ENCODE measurements at places on chromosomes 6 and 20.
A peak's percentile ranks its signal among the peaks of the same experiment; 100 is the strongest.

GRCh38 chr6:8639928-8640649 is 204.7 kb upstream of the SLC35B3 start:
- DNase-seq: no peak

GRCh38 chr6:44266347-44266746 is 996 bp upstream of the NFKBIE start:
- DNase-seq: no peak

DNA sequence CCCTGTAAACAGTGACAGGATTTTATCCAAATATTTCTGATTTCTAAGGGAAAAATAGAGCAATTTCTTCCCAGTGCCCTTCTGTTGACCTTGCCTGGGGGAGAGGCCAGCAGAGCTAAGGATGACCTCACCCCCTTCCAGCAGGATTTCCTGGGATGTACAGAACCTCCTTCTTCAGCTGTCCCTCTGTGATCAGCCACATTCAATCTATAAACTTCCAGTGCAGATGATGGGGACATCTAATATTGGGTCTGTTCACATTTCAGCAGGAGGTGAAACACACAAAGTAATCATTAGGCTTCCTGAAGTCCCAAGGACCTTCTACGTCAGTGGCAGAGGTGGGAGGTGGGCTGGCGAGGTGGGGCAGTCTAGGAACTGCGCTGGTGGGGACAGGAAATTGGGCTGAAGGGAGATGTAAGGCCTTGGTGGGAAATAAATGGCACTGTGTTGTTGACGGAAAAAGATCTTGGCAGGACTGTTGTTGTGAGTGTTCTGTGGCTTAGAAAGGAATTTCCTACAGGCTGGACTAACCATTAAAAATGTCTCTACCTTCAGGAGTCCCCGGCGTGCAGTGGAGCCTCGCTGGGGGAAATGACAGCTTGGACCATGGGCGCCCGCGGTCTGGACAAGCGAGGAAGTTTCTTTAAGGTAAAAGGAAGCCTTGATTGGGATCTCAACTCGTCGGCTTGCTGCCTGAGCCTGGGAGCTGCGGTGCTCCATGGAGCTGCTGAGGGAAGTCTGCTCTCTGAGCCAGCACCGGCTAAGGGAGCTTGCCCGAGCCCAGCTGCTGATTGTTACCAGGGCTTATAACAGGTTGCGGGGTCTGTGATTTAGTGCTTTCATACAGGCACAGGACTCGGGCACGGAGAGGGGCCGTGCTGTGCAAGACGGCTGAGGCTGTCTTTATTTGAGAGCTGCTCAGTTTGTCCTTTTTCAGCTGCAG is 127.9 kb upstream of the NAA20 start:
- DNase-seq: no peak

DNA sequence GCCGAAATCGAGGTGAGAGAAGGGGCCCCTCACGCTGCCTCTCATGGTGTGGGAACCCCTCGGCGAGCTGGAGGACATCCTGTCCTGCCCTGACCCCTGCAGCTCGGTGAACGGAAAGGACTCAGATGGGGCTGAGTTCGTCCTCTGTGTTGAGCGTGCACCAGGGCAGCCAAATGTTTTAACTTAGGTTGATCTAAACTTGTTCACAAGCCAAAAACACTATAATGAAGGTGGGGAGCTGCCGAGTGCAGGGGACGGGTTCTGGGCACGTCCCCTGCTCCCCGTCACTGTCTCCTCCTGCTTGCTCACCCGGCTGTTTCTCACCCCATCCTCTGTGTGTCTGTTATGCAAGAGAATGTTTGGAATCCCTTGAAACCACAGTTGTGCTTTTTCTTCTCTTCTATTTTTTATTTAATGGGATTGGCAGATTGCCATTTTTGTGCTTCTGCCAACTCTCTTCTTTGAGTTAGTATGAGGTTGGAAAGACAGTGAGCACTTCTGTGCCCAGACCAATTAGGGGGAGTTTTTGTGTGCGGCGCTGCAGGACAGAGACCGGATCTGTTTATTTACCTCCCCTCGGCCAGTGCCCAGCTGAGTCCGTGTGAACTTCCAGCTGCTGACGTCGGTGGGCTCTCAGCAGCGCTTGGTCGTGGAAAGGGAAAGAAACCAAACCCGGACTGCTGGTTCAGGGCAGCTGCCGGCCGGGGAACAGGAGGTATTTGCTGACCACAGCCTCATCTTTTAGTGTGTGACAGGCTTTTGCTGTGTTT is 158.1 kb downstream of the DTNBP1 start:
- no peak for DNase-seq

GRCh38 chr6:159104931-159105330 is 60.1 kb upstream of the TAGAP start:
- no peak for DNase-seq

- no peak for DNase-seq
Observed at GRCh38 chr20:50909413-50909812, 21.8 kb downstream of the ADNP start.

GRCh38 chr6:153092082-153093013 is 38.7 kb downstream of the RGS17 start:
- DNase-seq: no peak

GRCh38 chr6:30263734-30264133 is 50.5 kb upstream of the TRIM26 start:
- no peak for DNase-seq

GRCh38 chr6:98747273-98747672 is 87.1 kb upstream of the POU3F2 start:
- DNase-seq: no peak

DNA sequence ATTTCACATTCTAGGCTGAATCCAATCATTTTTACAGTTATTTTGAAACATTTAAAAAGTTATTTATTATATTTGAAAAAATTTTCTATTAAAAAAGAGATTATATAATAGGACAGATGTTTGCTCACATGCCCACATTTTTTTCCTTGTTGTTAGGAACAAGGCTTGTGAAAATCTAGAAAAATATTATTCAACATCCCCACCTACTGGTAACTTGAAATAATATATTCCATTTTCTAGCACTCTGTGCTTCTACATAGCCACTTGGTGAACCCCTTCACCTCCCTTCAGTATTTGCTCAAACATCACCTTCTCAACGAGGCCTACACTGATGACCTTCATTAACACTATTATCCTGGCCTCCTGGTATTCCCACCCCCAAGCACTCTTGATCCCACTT is 18.3 kb upstream of the GPRC6A start:
- no peak for DNase-seq

- no peak for DNase-seq
Observed at GRCh38 chr6:107663308-107663707, 160.8 kb downstream of the SCML4 start.

DNA sequence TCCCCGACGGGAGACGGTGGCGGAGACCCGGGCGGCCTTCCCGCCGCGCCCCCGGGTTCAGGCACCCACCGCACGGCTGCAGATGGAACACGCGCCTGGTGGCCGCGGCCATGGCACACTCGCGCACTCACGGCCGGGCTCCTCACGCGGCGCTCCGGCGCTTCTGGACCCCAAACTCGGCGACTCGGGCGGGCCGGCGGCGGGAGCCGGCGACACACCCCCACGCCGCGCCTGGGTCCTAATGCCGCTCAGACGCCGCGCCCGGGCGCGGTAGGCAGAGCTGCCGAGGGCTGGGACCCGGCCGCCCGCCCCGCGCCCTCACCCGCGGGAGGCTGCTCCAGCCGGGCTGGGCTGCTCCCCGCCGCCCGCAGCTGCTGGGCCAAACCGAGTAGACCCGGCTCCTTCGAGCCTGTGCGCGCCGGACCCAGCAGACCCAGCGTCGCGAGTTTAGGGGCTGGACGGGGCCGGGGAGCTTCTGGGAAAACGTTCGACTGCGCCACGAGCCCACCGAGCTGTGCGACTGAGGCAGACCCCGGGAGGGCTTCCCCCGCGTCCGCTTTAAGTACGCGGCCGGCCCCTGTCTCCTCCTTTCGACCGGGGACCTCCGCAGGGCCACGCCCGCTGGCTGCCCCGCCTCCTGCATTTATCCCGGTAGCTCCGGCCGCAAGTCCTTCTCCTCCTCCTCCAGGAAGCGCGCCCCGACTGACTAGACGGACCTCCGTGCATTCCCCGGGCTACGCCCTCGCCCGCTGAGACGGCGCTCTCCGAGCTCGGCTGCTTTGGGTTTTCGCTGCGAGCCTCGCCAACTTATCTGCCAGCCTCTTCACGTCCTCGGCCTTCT is at the start of gene SLC4A11:
Gene SLC4A11 (minus strand): TSS at position 165 of the 841 bp plus-strand sequence. CDS start 53 bp downstream, at position 112.
- DNase-seq: peak; percentile 36

GRCh38 chr20:39117491-39117890 is 155.3 kb downstream of the DHX35 start:
- no peak for DNase-seq

DNA sequence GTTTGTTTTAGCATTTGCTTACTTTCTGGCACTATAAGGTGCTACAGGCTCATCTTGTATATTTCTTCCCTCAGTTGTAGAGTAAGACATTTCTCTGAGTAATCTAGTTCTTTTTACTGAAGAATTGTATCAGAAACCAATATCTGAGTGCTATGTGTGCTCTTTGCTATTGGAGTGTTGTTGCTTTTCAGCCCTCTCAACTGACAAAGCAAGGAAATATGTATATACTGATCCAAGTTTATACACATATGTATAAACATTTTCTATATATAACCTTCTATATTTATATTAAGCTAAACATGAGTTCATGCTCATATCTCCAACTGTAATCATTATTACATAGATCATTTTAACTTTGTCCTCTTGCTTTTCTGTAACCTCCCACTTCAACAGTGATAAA is 405.7 kb downstream of the RFPL4B start:
- no peak for DNase-seq

GRCh38 chr20:29762620-29763019 is 1494.8 kb upstream of the DEFB115 start:
- DNase-seq: no peak

DNA sequence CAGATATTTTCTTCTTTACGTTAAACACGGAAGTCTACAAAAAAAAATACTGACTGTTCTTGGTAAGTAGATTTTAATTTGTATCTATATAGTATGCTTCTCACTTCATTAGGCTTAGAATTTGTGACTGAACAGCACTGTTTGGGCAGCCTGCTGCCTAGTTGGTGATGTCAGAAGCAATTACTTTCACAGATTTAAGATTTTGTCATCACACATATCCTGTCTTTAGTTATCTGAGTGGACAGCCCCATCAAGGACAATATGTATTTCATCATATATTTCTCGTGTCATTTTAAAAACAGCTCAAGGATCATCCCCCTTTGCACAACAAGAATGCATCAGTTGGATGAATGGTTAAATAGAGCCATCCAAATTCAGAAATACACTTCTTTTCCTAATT is 338.4 kb upstream of the CITED2 start:
- no peak for DNase-seq

DNA sequence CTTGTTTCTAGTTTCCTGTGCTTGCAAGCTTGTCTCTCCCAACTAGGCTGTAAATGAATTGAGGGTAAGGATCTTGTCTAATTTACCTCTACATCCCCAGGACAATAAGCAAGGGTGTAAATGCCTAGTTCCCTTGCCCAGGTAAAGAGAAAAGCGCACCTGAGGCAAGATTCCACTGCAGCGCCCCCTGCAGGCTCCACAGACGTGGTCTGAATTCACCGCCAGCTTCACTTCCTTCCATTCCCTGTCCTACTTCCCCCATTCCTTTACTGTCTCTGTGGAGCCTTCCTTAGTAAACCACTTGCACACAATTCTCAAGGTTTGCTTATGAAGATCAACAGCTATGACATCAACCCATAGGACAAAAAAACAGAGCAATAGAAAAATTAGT is 42.3 kb downstream of the ANKEF1 start:
- no peak for DNase-seq

GRCh38 chr6:101001012-101001411 is 119.9 kb upstream of the ASCC3 start:
- DNase-seq: no peak

GRCh38 chr6:143586557-143586956 is 75.0 kb upstream of the FUCA2 start:
- DNase-seq: no peak

- peak; percentile 56 for DNase-seq
Observed at GRCh38 chr6:24910961-24911725, 24.6 kb downstream of the RIPOR2 start.

DNA sequence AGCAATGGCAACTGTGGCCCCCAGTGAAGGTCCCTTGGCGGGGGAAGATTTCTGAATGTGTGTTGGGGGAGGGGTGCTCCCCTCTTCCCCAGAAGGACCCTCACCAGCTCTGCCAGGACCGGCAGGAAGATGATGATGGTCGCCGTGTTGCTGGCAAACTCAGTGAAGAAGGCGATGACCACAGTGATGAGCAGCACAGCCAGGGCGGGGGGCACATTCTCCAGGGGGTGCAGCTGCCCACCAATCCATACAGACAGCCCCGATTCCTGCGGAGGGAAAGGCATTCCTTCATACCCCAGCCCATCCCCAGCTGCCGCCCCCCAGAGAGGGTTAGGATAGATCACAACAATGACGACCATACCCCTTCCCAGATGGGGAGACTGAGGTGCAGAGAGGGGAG is 15.7 kb upstream of the OCSTAMP start:
- DNase-seq: no peak

- DNase-seq: no peak
Observed at GRCh38 chr20:3547906-3548305, 77.1 kb downstream of the ATRN start.

- peak; percentile 63 for DNase-seq
Observed at GRCh38 chr6:27251112-27251605, 3.7 kb downstream of the PRSS16 start.

DNA sequence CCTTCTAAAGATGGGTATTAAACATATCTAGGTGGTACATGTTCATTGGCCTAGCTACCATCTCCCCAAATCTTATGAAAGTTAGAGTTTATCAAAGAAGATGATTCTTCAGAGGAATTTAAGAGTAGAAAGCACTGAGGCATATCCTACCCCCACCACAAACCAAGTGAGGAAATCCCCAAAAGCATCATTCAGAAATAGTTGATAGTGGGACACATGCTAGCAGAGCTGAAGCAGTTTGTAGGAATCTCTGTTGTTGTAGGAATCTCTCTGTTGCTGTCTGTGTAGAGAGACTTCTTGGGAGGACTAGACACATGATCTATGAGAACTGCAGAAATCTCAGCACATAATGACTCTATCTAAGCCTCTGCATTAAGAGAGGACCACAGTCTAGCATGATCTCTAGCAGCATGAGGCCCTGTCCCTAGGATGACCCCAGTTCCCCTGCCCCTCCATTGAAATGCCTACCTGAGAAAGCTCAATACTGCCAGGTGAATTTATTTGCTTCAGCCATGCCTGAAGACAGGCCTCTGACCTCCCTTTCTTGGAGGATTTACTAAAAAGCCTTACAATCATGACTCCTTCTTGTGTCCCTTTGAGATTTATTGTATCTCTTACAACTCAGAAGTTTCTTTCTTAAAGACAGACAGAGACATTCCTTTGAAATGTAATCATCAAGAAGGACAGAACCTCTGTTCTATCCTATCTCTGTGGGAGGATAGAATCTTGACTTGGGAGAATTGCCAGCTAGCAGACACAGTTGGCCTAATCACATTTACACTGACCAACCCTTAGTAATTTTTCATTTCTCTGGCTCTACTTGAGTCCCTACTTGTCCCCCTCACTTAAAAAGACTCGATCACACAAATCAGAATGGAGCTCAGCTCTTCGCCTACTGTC is 582.4 kb downstream of the PHF3 start:
- DNase-seq: no peak

DNA sequence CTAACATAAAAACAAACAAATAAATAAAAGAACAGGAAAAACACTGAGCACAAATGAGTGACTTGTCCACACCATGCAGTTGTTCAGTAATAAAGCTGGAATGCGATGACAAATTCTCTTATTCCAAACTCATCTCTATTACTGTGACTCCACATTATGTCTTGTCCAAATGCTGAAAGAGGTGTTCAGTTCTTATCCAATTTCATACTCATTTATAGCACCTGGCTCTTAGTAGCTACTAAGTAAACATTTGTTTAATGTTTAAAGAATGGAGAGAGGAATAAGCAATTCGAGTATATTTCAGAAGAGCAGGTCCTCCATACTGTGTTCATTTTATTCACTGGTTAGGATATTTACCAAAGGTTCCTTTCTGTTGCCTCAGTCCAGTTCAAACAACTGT is 439.0 kb upstream of the JAG1 start:
- DNase-seq: no peak
